Endodermal cell (in vitro differentiated cells): ENCODE measurements at places on chromosomes 16 and 17.

- no peak for DNase-seq
Observed at GRCh38 chr16:20906341-20907255, 6.0 kb downstream of the LYRM1 start.

- no peak for DNase-seq
Observed at GRCh38 chr17:59637611-59638310, 18.1 kb downstream of the CLTC start.

- DNase-seq, result no peak
Observed at GRCh38 chr17:29880031-29880430, 50.0 kb downstream of the SSH2 start.

GRCh38 chr16:66612422-66612821 lies 7.9 kb downstream of the CMTM3 start:
- DNase-seq, result no peak

GRCh38 chr16:59905606-59906005 lies 1171.5 kb upstream of the GOT2 start:
- DNase-seq, result no peak
